SW480 (cell line): ENCODE measurements at places on chromosomes 12 and 14.
A peak's percentile ranks its signal among the peaks of the same experiment; 100 is the strongest.

DNA sequence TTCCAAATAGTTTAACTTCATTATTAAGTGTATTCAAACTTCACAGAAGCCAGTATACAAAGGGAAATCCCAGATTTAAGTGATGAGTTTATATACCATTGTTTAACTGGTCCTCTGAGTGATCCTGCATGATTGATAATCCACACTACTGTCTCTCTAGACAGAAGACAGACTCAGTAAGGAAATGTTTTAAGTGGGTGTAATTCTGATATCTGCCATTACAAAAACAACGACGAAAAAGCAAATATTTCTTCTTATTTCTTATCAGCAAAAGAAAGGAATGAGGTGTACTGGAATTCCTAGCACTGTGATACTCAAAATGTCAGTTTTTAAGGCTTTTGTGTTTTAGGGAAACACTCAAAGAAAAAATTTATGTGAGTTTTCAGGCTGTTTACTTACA lies 127.5 kb downstream of the GPHN start:
- DNase-seq: no peak

- DNase-seq: no peak
These were observed 29.2 kb downstream of the RASSF3 start for GRCh38 chr12:64639466-64639865.

- DNase-seq: no peak
These were observed 122.5 kb upstream of the BCAT1 start for GRCh38 chr12:25071366-25071765.

- DNase-seq: peak; percentile 9
These were observed 908.6 kb upstream of the MDGA2 start for GRCh38 chr14:48584031-48584430.

GRCh38 chr14:87017335-87017734 lies 975.6 kb downstream of the GALC start:
- DNase-seq: no peak

DNA sequence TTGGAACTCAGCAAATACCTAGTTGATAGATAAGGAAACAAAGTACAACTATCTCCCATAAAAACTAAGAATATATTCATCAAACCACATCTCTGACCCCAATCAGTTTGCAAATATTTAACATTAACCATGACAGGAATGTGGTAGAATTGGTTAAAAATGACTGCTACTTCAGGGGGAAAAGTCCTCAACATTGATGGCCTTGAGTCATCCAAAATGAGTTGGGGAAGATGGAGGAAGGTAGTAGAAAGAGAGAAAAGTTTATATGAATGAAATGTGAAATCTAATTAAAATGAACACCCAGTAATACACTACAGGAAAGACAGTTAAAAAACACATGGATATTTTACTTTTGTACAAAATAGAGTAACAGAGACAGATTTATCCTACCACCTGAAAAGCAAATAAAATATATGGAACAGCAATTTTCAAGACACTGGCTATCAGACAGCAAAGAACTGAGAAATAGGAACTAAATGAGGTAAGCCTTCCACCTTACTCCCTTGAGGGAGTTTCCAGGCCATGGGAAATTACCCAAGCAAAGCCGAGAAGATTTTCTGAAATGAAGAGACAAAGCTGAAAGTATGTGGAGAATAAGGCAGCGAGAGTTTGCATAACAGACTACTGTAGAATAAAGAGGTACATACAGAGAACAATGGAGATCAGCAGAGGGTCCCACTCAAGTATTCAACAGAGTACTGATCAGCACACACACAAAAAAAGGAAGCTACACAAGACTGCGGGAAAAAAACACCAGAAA lies 49.6 kb downstream of the TC2N start:
- DNase-seq: no peak

- DNase-seq: peak; percentile 67
These were observed 16.1 kb downstream of the UBC start for GRCh38 chr12:124898200-124898922.

DNA sequence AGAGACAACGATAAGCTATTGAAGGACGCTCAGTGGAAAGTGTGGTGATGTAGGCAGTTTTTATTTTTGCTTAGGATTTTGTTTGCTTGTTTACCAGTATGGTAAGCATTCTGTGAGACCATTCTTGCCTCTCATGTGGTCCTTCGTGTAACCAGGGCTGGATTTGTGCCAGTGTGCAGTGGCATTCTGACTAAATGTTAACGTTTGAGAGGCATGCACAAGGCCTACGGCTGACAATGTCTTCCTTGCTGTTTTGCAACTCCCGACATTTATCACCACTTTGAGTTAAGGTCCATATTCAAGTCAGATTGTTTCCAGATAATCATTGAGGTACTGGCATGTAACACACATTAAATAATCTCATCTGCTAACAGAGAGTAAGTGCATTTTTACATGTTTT lies 102.3 kb upstream of the BCAT1 start:
- no peak for DNase-seq

- no peak for DNase-seq
These were observed 103.1 kb downstream of the PRICKLE1 start for GRCh38 chr12:42486407-42486806.

GRCh38 chr14:70005281-70005805 lies 126.1 kb downstream of the SMOC1 start:
- DNase-seq: peak; percentile 65

- DNase-seq: peak; percentile 46
These were observed 471.6 kb upstream of the FOXG1 start for GRCh38 chr14:28294834-28295440.

DNA sequence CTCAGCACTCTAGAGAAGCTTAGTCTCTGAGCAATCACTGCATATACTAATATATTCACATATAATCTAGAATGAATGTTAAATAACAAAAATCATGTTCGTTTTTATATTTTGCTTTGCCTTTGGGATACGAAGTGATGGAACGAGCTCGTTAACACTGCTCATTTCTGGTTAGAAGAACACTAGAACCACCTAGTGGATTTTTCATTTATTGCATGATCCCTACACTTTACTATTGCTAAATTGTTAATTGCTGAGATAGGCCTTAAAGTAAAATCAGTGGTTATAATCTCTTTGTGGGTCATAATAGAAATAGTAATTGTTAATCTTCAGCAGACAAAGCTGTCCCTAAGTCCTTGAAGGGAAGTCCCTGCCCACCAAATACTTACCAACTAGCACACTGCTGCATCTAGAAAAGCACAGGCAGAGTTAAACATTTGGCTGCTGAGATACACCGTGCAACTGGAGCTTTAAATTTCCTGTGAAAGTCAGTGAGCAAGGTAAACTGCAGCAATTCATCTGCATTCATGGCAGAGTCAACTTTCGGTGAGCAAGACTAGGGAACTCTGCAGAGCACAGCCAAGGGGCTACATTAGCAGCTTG lies 353.7 kb downstream of the APAF1 start:
- peak; percentile 39 for DNase-seq

DNA sequence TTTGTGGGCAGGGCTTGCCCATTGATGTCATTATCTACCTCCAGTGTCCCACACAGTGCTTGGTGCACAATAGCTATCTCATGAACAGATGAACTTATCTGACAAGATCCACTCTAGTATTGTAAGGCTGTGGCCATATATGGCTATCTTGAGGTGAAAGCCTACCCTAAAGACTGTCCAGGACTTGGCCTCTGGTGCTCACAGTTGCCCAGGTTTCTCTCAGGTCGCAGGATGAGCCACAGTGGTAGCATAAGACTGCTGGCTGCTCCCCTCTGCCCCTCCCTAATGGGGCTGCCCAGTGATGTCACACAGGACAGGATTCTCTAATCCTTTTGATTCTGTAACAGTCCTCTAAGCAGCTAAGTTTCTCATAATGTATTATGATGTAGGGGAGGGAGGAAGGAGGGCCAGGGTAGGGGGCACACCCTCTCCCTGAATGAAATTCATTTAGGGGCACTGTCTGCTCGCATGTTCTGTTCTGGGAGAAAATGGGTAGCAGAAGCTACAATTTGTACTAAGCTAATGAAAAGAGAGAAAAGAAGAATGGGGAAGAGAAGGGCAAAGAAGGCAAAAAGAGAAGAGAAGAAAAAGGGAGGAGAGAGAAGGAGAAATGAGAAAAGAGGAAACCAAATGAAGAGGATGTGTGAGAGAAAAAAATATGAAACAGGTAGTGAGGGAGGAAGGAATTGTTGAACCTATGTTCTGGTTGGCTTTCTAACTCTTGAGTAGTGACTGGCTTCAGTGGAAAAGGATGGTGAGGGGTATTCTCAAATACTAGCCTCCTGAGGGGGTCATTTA lies 3.4 kb upstream of the PPM1A start:
- no peak for DNase-seq

DNA sequence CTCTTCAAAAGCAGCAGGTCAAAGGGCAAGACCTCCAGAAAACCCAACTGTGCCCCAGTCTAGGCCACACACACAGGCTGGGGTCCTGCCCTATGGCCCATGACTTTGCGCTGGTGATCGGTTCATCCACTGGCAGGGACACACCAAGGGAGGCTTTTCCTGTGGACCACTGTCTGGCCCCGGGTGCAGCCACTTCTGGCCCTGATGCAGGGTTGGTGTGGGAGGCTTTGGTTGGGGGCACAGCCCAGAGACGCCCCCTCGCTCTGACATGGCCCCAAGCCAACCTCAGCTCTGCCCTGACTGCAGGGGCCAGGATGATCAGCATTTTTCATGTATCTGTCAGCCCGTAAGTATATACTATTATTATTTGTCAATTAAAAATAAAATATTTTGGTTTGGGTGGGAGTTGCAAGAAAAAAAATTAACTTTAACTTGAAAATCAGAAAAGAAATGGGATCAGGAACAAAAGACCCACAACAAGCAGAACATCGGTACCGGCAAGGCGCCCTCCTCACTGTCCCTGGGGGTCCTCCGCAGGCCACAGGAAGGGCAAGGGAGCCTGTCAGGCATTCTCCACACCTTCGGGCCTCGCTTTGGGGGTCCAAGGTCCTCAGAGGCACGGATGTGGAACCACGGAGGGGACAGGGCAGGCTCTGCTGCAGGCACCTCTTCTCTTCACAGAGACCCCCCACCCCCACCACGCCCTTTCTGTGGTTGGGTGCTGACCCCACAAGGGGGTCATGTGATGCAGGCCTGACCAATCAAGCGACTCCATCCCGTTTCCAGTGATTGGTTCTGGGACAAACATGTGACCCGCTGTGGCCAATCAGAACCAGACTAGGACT lies 181.5 kb upstream of the SFSWAP start:
- no peak for DNase-seq

GRCh38 chr14:90405755-90406154 lies 8.9 kb downstream of the CALM1 start:
- no peak for DNase-seq

DNA sequence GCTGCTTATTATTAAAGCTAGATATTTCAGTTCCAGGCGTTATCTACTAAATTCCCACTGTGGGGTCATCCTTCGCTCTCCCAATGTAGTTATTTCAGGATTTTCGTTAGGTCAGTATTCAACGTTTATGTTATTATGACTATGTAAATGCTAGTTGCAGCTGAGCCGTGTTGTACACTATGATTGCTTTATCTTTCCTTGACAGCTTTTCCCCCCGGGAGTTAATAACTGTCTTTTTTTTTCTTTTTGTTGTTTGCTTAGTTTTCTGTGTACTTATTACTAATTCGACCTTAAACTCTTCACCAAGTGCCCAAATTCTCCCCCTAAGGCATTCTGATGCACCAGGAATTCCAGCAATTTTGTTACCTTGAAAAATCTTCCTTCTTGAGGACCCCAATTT lies 48.5 kb downstream of the SUDS3 start:
- DNase-seq: no peak

- peak; percentile 79 for DNase-seq
These were observed 2.7 kb upstream of the CDKN1B start for GRCh38 chr12:12714276-12715021.

DNA sequence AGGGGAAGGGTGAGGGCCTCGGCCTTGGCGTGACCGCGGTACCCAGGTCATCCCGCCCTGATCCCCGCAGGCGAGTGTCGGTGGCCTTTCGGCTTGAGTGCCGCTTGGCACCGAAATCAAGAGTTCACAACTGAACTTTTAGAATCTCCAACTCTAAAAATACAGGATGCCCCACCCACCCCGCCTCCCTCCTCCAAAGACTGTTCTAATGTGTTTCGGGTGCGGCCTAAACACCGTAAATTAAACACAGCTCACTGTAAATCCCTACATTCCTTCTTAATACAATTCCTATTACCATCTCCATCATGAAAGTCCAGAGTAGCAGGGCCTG lies 11.4 kb downstream of the SCNN1A start:
- no peak for DNase-seq

DNA sequence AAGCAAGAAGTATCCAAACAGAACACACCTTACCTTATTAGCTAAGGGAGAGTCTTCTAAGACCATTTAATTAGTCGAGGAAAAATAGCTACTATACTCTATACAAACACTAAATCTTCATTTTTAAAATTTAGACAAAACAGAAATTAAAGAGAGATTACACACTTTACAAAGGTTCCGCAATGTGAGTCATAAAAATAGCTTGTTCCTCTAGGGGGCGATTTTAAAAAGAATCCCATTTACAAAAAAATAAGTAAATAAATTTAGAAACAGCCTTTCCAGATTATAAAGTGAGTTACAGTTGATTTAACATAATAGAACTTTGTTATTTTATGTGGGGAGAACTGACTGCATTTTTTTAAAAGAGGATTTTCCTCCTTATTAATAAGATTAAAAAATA lies 201.6 kb downstream of the PAX9 start:
- no peak for DNase-seq

GRCh38 chr12:9134981-9135628 lies 19.4 kb upstream of the A2M start:
- peak; percentile 52 for DNase-seq

DNA sequence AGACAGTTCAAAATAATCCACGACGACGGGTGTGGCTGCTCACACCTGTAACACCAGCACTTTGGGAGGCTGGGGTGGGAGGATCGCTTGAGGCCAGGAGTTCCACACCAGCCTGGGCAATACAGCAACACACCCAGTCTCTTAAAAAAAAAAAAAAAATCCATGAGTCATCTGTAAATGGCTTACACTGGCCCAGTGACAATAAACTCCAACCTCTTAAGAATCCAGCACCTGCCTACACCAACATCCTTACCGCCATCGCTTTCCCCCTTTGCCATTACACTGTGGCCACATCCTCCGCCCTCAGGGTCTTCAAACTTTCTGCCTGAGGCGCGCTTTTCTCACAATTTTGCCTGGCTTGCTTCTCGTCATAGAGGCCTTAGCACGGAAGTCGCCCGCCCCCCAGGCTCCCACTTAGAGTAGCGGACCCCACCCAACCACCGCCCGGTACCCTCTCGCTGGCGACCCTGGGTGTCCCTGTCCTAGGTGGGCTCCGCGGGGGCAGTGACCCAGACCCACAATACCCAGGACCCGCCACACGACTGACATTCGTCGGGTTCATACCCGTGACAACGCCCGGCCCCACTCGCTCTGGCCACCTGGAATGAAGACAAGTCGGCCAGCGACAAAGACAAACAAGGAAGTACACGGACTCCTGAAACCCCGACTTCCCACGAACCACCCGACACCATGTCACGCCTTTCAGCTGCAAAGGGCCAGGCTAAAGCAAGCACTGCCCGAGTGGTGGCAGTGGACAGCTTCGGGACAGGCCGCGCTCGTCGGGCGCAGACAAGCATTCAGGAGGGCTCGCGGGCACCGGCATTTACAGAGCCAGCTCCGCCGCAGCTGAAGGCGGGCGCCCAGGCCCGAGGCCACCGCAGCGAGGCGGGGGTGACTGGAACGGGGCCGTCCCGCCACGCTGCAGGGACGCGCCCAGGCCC lies 636 bp downstream of the GOLGA3 start:
- peak; percentile 40 for DNase-seq

GRCh38 chr12:92603741-92604432 lies 98.9 kb upstream of the PLEKHG7 start:
- DNase-seq: no peak

- DNase-seq: no peak
These were observed 34.8 kb downstream of the DUSP16 start for GRCh38 chr12:12527820-12528296.
